Stimulated activated CD4-positive, alpha-beta T cell treated with anti-CD3 and anti-CD28 coated beads, Interleukin-1b, Interleukin-23, amount 100 ng/mL, for 4 hours (primary cell): ENCODE measurements at places on chromosomes 4 and X.

DNA sequence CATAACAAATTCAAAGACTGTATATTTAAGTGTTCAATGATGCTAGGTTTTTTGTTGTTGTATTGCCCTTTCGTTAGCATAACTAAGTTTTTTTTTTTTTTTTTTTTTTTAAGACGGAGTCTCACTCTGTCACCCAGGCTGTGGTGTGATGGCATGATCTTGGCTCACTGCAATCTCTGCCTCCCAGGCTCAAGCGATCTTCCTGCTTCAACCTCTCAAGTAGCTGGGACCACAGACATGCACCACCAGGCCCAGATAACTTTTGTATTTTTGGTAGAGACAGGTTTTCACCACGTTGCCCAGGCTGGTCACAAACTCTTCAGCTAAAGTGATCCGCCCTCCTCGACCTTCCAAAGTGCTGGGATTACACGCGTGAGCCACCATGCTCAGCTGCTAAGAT lies 7.0 kb downstream of the SH3BGRL start:
- no peak for DNase-seq

GRCh38 chr4:139184129-139184528 lies 7.1 kb upstream of the ELF2 start:
- DNase-seq = no peak

GRCh38 chr4:148261848-148262247 lies 180.4 kb downstream of the NR3C2 start:
- DNase-seq = no peak

GRCh38 chr4:147732518-147733235 lies 789 bp downstream of the ARHGAP10 start:
- no peak for DNase-seq

DNA sequence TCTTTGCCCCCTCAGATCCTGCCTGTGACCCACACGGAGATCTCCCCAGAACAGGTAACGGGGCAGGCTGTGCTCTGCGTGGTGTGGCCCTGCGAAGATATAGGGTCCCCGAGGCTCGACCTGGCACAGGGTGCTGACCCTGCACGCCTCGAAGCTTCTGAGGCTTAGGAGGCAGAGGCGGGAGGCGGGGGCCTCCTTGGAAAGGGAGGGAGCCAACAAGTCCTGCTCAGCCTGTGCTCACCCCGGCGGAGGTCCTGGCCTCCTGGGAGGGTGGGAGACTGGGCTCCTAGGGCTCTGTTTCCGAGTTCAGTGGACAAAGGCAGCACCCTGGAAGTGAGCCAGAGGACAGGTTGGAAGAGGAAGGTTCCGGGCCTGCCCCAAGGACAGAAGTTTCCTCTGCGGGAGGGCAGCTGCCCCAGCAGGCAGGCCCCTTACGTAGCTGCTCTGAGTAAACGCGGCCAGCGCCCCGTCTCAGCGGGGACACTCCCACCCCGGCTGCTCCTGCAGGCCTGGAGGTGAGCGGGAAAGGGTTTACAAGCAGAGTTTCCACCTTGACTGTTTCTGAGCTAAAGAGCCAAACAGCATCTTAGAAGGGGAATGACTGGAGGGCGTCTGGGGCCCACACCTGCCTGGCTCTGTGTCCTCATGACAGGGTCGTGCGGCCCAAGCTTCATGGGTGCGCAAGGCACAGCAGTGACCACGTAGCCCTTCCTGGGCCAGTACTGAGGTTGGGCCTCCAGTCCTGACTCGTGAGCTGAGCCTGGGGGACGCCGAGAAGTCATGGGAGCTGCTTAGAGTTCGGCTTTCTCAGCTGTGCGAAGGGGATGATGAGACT lies 16.1 kb downstream of the TMEM175 start:
- DNase-seq = no peak

DNA sequence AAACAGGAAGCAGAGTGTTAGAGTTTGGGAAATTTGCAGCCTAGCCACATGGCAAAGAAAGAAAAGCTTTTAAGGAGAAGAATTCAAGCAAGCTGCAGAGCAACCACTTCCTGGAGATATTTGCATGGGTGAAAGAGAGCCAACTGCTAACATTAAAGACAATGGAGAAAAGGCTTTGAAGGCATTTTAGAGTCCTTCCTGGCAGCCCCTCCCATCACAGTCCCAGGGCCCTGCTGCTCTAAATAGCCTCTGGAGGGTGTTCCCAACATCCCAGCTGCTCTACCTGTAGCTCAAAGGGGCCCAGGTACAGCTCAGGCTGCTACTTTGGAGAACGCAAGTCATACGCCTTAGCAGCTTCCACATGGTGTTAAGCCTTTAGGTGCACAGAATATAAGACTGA lies 235.9 kb upstream of the FMR1 start:
- DNase-seq = no peak

DNA sequence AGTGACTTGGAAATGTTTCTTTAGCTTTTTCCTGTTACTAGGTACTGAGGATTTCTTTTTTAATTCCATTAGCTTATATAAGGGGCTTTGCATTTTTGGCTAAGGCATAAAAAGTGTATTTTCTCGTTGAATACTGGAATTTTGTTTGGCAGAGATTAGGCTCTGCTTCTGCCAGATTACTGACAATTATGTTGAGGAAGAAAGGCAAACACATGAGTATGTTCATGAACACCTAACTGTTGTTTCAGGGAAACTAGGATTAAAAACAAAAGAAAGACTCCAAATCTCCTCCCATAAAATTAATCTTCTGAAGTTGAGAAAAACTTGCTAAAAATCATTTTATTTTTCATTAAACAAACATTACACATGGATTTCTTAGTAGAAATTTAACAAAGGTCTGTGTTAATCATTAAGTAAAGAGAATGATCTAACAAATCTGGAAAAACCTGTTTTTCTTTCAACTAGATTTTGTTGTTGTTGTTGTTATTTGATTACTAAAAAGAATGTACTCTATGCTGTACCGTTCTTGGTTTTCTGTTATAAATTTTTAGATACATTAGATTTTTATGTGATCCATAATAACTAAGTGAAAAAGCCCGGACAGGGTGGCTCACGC lies 43.3 kb upstream of the STAG2 start:
- no peak for DNase-seq

GRCh38 chrX:31603411-31604120 lies 531.7 kb upstream of the FTHL17 start:
- no peak for DNase-seq

DNA sequence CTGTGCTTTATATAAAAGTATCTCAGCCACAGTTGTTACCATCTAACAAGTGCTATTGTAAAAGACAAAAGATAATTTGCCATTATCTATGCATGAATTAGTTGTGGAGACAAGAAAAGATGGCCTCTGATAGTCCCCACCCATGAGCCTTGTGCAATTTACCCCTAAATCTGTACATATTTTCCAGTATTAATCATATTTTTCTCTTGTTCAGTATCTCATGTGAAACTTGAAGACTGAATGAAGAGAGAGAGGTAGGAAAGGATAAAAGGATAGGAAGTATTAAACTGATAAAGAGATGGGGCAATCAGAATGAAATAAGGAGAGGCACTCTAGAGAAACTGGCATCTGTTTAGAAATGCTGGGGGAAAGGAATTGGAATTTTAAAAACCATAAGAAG lies 3.7 kb downstream of the MYOZ2 start:
- no peak for DNase-seq

DNA sequence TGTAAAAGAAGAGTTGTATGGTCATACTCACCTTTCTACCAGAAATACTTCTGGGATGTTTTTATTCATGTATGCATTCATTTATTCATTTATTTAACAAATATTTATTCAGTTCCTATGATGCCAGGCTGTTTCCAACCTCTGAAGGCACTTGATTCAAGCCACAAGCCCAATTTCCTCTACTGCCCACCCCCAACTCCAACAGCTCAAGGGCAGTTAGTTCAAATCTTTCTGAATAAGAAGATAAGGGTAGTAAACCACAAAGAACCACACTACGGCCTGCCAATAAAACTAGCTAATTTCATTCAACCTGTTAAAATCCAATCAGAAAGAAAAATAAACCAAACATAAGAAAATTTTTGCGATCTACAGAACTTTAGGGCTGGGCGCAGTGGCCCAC lies 31.2 kb downstream of the LRBA start:
- DNase-seq = no peak

DNA sequence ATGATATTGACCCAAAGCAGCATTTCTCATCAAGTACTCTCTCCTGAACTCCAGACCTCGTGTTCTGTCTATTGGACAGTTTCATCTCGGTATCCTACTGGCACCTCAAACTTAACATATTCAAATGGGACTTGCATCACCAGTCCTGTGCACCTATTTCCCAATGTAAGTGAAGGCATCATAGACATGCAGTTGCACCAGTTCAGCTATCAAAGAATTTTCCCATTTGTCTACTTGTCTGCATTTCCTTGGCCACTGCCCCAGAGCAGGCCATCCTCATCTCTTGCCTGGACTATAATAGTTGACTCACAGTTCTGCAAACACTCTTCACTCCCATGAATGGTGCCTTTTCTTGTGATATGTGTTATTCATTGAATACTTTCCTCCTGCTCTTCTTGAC lies 11.3 kb upstream of the LIMCH1 start:
- DNase-seq = no peak

- no peak for DNase-seq
Measured at GRCh38 chrX:100980608-100981497, 11.3 kb downstream of the ARL13A start.

DNA sequence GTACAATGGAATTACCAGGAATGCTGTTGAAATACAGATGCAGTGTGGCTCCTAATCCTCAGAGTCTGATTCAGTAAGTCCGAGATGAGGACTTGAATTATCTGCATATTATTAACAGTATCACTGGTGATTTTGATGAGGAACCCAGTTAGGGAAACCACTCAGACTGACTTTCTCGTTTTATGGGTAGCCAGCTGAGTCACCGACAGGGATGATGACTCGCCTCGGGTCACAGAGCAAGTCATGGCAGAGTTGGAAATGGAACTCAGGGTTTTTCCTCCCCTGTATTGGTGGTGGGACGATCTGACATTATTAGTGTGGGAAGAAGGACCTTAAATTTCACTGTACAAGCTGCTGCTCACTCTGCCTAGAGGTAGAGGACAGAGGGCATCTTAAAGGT lies 51.3 kb downstream of the RTL9 start:
- DNase-seq = no peak

DNA sequence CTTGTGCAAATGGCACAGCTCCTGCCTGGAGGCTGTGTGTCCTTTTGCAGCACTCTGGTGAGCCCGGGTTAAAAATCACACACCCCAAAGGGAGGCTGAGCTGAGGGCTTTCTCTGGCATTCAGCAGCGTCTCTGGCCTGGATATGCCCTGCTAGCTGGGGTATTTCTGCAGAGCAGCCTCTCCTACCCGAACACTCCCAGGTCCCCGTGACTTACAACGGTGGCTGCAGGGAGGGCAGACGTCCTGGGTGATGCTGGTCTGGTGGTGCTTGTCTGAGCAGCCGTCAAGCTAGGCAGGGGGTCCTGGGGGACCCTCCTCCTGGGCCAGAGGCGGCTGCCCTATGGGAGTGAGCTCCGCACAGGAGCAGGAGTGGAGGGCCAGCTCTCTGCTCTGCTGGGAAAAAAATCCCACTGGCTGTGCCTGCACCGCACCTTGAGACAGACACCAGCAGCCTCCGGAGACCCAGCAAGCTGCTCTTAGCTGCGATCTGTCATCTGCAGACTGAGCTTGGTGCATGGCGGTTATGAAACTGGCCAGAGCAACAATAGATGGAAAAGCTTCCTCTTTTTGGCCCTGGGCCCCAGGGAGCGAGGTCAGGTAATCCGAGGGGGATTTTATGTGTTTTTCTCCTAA lies 41.3 kb upstream of the ASMTL start:
- no peak for DNase-seq

- DNase-seq = peak; percentile 18
Measured at GRCh38 chr4:76989391-76990061, 40.0 kb downstream of the SEPTIN11 start.

DNA sequence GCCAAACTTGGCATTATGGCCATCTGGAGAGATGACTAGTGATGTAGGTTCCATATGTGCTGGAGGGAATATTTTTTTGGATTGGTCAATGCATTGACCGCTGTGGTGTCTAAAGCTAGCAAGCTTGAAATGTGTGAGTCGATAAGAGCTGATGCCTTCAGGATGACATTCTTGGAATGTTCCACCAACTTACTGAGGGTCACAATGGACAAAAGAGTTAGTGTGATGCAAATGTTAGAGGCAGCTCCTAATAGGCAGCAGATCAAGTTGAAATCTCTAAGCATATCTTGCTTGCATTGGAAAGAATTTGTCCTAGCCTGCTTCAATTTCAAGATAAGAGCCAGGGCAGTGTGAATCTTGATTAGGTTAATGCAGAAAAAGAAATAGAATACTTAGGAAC lies 210.4 kb upstream of the AFF2 start:
- DNase-seq = no peak

DNA sequence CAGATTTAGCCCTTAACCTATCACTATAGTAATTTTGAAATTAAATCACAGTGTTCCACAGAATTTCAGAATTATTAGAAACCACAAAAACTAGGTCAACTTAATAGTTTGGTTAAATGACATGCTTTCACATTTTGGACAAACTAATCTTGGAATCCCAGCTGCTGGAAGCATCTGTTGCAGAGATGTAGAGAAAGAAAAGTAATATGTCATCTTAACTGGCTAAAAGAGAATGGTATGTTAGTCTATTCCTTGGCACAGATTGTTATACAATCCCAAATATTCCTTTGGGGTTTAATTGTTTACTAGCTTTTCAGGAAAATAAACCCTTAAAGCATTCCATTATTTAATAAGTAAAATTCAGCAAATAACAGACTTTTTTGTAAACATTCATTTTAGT lies 519.9 kb downstream of the IL15 start:
- DNase-seq = no peak

- no peak for DNase-seq
Measured at GRCh38 chr4:155952501-155952901, 1.2 kb downstream of the CTSO start.

- DNase-seq = no peak
Measured at GRCh38 chr4:54092405-54093323, 7.3 kb upstream of the GSX2 start.

DNA sequence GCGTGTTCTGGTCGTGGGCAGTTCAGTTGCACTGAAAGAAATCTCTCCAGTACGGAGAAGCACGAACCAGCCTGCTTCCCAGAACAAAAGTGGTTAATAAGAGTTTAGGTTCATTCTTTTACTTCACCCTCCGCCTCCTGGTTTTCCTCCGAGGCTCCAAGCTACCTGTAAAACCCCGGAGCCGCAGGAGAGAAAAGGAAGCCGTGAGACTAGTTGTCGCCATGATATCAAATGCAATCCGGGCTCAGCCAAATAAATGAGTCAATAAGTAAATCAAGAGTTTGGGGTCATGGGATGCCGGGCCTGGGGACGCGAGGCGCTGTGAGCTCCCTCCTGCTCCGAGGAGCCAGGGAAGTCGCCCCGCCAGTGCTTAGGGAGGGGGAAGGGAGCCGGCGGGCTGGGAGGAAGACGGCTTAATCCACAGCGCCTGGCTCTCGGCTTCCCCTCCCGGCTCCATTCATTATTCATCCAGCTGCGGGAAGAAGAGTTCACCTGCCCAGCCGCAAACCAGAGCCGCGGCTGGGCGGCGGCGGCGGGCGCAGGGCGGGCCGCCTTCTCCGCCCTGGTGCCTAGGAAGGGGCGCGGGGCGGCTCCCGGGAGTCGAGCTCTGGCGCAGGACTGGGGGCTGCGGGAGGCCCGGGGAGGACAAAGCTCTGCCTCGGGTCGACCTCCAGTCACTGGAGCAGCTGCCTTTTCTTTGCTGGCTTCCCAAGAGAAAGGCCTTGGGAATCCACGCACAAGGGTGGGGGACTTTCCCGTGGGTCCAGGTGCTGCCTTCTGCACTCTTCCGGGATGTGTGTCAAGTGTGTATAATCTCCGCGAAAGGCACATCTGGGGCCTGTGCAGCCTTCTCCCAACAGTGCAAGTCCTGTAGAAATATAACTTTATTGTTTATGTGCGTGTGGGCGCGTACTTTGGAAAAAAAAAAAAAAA lies 1.7 kb downstream of the FRAS1 start:
- no peak for DNase-seq

- DNase-seq = no peak
Measured at GRCh38 chr4:130163701-130164100, 1067.7 kb downstream of the C4orf33 start.
